ENCODE measurements at places on chromosomes 4 and X.
A peak's percentile ranks its signal among the peaks of the same experiment; 100 is the strongest.

GRCh38 chrX:40816906-40817305 is 81.6 kb upstream of the MED14 start:
- DNase-seq = no peak

DNA sequence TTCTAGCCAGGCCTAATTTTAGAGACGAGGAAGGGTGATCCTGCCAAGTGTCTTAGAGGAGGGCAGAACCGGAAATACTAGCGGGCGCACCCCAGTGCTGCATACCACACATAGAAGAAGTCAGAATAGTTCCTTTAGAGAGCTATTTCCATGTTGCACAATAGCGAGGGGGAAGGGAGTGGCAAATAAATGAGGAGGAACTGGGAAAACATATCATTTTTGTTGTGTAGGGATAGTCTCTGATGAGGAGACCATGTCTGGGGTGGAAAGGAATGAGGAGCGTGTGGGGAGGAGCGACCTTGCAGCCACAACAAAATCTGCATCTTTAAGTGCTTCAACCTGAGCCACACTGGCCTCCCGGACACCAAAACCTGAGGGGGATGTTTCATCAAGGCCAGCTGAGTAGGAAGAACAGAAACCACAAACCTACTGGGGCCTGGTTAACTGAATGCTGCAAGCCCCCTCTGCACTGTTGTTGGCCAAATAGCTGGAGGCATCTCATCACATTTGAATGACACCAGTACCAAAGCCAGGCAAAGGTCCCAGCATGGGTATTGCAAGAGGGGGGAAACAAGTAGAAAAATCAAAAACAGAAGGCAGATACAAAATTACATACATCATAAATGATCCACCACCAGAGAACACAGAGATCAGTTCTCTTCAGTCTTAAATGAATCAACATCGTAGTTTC is 26.7 kb upstream of the C1QTNF7 start:
- peak; percentile 65 for DNase-seq

- DNase-seq = no peak
These were observed 4.9 kb upstream of the LEF1 start for GRCh38 chr4:108173599-108174057.

GRCh38 chr4:182188622-182189021 is 54.6 kb upstream of the TENM3 start:
- DNase-seq = no peak

GRCh38 chr4:121789455-121789854 is 11.7 kb upstream of the EXOSC9 start:
- no peak for DNase-seq

DNA sequence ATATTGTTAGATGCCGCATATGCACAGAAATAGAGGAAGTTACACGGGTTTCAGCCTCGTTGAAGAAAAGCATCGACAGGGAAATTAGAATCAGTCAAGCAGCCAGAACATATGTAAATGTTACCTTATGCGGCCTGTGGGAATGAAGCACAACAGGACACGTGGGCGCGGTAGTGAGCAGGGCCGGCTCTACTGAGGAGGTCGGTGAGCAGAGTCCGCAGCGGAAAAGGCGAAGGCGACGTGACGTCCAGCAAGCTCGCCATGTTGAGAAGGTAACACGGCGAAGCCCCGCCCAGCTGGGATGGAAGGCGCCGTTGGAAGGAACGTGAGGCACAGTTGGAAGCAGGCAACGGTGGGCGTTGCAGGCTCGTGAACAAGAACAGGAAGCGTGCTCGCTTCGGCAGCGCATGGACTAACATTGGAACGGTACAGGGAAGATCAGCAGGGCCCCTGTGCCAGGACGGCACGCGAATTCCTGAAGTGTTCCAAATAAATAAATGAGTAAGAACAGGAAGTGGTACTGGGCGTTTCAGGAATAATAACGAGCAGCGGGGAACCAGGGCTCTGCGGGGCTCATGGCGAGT is 54.6 kb downstream of the MTNR1A start:
- DNase-seq = no peak

DNA sequence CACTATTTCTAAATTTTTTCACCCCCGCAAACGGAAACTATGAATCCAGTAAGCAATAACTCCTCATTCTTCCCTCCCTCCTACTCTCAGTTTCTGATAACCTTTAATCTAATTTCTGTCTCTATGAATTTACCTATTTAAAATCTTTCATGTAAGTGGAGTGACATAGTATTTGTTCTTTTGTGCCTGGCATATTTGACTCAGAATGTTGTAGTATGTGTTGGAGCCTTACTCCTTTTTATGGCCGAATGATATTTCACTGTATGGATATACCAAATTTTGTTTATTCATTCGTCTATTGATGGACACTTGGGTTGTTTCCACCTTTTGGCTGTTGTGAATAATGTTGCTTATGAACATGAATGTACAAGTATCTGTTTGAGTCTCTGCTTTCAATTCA is 61.1 kb upstream of the C1GALT1C1 start:
- DNase-seq = no peak

- DNase-seq = no peak
These were observed 465.2 kb downstream of the CENPC start for GRCh38 chr4:67080046-67080557.

DNA sequence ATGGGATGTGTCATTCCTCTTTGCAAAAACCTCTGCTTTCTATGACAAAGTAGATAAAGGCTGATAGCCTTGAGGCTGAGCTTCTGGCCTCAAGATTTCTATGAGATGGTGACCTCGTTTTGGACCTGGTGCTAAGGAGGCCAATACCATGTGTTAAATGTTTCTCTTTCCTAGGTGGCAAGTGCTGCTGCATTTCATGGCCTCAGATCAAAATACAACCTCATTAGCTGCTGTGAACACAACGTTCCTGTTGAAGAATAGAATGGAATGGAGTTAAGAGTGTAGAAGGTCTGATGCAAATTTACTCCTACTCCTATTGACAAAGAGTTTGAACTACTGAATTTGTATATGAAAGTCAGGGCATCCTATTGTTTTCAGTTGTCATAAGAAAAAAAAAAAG is 112.0 kb downstream of the C4orf51 start:
- no peak for DNase-seq

DNA sequence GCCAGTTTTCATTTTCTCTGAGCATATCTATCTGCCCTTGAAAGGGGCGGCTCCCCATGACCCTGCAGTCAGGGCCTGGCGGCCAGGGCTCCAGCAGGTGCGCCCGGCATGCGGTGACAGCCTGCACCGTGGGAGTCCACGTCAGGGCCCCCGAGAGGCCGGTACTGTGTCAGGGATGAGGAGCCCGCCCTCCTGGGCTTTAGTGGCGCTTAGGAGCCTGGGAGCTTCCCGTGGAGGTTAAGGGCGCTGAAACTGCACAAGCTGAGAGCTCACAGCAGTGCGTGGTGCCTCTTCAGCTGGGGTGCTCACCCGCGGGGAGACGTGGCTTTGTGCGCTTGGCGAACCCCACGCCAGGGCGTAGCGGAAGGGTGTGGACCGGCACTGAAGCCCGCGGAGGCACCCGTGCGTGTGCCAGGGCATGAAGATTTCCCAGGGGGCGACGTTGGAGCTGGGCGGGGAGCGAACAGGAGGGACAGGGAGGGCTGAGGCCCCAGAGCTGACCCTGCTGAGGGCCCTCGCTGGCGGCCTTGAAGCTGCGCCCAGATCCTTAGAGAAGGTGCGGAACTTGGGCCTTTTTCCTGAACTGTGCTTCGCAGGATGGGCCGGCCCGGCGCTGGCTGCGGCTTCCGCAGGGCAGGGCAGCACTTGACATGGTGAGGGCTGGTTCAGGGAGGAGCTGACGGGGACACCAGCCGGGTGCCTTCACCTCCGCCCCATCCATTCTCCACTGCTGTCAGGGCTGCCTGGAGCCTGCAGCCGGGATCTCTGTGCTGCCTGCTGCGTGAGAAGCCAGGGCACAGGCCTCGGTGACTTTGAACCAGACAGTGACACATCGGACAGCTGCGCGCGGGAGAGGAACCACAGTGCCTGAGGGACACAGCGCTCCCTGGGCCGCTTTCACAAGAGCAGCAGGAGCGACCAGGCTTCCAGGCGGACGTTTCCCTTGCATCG is 32.9 kb downstream of the HTT-AS start:
- peak; percentile 81 for DNase-seq

- DNase-seq = no peak
These were observed 43.2 kb downstream of the ASMT start for GRCh38 chrX:1658071-1658491.

GRCh38 chr4:3145234-3145924 is 70.9 kb downstream of the HTT start:
- no peak for DNase-seq

Data from heart left ventricle (tissue), 16 donors.